ENCODE measurements at places on chromosomes 5 and 9.

GRCh38 chr5:147417135-147417813, 92.6 kb downstream of the DPYSL3 start:
- no peak for DNase-seq

- DNase-seq, result no peak
Measured at GRCh38 chr9:1473956-1474634, 423.9 kb downstream of the DMRT2 start.

- no peak for DNase-seq
Measured at GRCh38 chr9:72337286-72337685, 27.7 kb downstream of the ZFAND5 start.

DNA sequence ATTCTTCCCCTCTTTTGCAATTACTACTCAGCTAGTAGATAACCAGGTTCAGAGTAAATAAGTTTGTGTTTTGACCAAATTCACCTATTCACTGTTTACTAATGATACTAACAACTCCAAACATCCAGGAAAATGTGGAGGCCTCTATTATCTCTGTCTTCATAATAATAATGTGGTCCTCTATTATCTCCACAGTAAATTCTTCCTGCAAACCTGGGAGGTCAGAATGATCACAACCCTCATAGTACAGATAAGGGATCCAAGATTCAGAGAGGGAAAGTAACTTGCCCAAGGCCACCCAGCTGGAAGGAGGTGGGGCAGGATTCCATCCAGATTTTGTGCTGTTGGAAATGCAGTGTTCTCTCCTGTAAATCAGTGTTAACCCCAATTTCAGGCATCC, 9.6 kb upstream of the MSX2 start:
- no peak for DNase-seq

- DNase-seq, result no peak
Measured at GRCh38 chr5:36874465-36874864, 2.1 kb upstream of the NIPBL start.

DNA sequence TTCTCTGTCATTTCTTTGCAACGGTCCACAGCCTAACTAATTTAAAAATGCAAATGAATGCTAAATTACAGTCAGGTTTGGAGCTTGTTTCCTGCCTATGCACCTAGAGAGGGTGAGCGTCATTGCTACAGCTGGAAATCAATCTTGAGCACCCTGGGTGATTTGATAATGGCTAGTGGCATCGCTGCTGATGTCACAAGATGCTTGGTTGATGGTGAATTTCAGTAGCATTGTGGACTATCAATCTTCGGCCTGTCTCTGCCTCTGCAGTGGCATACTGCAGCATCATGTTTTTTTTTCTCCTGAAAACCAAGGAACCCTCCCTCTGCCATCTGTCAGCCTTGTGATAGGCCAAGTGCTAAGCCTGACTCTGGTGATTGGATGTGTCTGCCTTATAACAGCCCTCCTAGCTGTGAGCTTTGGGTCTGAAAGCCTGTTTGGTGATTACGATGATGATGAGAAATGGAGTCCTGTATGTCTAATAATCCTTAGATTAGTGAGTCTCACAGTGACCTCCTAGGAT, 75.3 kb downstream of the NMUR2 start:
- no peak for DNase-seq

GRCh38 chr5:67969631-67970030, 245.9 kb upstream of the PIK3R1 start:
- DNase-seq, result no peak

- no peak for DNase-seq
Measured at GRCh38 chr5:95403996-95404395, 12.8 kb downstream of the FAM81B start.

GRCh38 chr5:78076351-78076750, 218.1 kb downstream of the AP3B1 start:
- no peak for DNase-seq

DNA sequence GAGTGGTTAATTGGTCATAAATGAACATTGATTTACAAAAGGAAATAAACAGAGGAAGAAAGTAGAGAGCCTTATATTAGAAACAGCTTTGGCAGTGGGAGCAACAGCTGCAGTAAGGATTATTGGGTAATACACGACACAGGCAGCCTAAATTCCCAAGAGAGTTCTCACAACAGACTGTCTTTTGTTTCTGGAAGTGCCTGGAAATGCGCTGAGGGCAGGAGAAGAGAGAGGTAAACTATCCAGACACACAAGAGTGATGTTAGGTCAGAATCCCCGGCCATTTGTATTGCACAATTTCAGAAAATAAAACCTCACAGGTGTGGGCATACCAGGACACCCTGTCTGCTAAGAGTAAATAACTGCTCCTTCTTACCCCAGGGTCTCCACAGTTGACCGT, 450.4 kb upstream of the CTNND2 start:
- no peak for DNase-seq

DNA sequence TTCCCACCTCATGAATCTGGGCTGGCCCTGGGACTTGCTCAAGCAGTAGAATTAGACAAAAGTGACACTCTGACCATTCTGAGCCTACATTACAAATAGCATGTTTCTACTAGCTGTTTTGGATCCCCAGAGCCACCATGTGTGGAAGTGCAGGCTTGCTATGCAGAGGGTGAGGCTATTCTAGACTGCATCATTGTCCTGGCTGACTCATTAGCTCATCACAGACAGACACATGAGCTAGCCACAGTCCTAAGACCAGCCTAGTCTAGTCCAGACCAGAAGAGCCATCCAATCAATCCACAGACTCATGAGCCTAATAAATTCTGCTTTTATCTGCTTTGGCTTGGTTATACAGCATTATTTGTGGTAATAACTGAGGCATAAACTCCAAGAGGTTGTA, 351.9 kb downstream of the PRELID2 start:
- DNase-seq, result no peak

- DNase-seq, result no peak
Measured at GRCh38 chr5:177529247-177530203, 12.8 kb upstream of the DDX41 start.

DNA sequence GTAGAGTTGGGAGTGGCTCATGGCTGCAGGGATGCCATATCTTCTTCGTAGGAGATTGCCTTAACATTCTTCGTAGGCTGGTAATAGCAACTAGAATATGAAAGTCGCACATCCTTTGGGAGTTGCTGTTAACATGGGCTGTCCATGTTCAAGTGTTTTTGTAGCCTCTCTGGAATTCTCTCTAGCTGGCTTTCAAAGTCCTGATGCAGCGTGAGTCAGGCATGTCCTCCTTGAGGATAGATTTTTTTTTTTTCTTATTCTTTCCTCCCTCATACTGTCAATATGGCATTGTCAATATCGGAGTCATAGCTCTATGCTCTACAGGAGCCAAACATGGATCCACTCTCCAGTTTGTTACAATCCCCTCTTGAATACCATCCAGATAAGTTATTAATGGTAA, 494.8 kb upstream of the WWC1 start:
- no peak for DNase-seq

DNA sequence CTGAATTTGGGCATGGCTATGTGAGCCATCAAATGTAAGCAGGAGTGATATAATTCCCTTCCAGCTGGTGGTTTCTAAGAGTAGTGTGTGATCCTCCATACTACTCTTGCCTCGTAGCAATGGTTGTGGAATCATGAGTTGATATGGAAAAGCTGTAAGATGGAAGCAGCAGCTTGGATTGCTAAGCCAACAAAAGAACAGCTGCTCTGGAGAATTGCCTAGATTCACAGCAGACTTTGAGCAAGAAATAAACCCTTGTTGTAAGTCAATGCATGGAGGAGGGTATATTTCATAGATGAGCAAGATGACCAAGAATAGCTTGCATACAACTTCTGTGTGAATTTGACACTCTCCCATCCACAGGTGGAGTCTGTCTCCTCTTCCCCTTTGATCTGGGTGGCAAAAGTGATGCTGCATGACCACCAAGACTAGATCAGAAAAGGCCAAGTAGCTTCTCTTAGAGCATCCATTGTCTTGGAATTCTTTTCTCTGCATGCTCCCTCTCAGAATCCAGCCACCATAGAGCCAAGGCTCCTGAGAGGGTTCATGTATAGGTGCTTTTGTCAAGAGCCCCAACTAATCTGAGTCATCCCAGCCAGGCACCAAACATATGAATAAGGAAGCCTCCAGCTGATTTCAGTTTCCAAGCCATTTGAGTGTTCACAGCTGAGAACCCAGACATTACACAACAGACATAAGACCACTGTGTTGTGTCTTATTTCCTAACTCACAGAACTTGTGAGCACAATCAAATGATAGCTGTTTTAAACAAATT, 79.0 kb downstream of the PRLR start:
- no peak for DNase-seq

DNA sequence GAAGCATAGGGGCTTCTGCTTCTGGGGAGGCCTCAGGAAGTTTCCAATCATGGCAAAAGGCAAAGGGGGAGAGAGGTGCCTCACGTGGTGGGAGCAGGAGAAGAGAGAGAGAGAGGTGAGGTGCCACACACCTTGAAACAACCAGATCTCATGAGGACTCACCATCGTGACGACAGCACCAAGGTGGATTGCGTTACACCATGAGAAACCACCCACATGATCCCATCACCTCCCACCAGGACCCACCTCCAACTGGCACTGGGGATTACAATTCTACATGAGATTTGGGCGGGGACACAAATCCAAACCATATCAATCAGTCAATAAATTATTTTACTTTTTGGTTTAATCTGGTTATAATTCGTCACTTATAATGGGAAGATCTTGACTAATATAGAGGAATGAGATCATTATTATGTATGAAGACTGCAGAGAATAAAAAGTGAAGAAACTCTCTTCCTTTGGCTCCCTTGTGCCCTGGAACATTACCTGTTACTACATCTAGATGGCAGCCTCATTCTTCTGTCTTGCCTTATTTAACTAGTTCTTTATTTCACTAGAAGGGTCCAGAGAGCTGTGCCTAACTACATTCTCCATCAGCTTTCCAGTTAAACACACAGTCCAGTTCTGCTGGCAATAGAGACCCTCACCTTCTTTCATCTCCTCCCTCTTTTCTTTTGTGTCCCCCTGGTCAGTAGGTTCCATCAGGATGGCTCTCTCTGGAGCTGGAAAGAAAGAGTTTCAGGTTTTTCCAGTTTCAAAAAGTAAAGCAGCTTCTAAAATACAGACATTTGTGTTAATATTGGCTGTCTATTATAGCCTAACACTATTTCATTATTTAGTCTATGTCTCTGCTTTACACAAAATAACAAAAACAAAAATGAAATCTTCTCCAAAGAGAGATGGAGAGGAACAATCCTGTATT, 21.7 kb upstream of the SPINK7 start:
- DNase-seq, result no peak

DNA sequence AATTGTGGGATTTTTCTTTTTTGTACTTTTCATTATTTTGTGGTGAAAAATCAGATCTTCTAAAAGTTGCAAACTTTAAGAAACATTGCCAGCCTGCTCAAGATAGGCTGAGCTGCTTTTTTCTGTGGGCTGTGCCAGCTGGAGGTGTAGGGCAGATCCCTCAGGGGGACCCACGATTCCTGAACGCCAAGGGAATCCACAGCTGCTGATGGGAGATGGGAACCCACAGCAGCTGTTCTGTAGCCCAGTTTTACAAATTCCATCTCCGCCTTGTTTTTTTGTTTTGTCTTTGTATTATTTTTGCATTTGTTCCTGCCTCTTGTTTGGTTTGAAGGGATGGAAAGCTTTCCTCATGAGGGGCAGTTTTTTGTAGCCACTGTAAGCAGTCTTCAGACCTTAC, 91.0 kb downstream of the WWC1 start:
- DNase-seq, result no peak

DNA sequence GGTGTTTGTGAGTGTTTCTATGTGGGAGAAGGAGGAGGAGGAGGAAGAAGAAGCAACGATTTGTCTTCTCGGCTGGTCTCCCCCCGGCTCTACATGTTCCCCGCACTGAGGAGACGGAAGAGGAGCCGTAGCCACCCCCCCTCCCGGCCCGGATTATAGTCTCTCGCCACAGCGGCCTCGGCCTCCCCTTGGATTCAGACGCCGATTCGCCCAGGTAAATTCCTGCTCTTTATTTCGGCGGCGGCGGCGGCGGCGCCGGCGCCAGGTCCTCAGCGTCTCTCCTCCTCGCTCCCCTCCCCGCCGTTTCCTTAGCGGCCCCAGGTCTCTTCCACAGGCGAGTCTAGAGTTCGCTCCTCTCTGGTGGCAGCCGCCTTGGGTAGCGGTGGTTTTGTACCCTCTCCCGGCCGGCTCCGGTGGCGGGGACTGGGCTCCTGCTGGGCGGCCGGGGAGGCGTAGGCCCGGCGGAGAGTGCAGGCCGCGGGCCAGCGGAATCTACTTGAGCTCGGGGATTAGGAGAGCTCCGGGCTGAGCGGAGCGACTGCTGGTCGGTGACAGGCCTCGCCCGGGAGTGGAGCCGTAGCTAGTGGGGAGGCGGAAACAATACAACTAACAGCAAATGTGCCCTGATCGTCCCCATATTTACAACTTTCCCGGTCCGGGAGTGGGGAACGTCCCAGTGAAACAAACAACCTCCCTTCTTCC, 547 bp downstream of the NIPBL start:
- DNase-seq, result no peak

GRCh38 chr5:179240561-179240960, 104.7 kb downstream of the ADAMTS2 start:
- DNase-seq, result no peak

DNA sequence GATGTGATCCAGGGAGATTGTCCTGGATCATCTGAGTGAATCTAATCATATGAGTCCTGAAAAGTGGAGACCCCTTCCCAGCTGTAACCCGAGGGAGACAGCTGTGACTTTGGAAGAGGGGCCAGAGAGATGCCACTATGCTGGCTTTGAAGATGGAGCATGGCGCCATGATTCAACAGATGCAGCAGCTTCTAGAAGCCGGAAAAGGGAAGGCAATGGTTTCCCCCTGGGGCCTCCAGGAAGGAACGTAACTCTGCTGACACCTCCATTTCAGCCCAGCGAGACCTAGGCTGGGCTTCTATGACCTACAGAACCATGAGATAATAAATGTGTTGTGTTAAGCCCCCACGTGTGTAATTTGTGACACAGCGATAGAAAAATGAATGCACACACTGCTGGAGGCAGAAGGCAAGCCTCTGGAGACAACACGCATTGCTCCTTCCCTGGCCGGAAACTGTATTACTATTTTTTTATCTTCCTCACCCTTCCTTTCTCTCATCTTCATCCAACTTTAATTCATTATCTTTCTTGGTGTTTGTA, 16.6 kb upstream of the SARDH start:
- no peak for DNase-seq

GRCh38 chr9:96150324-96151227, 151.4 kb downstream of the HSD17B3 start:
- DNase-seq, result no peak

DNA sequence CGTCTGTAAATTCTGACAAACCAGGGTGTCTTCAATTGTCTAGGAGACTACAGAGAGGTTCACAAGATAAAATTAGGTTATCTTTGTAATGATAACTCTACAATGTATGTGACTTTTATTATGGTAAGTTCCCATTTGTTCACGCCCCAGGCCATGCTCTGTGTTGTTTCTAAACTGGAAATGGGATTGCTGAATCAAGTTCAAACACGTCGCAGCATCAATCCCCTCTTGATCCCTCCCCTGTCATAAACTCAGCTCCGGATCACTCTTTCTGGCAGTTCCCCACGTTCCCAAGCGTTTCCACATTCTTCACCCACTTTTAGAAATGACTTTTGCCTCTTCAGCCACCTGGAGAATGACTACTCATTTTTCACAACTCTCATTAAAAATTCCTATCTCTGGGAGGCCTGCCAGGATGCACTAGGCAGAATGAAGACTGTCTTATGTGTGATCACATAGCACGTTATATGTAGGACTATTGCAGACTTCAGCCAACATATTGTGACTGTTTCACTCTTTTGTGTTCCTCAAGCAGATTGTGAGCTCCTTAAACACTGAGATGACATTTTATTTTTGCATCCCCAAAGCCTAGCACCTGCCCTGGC, 1124.2 kb upstream of the WWC1 start:
- DNase-seq, result no peak

All from non-pigmented ciliary epithelial cell (primary cell).